ENCODE measurements at places on chromosomes 6 and 20.

DNA sequence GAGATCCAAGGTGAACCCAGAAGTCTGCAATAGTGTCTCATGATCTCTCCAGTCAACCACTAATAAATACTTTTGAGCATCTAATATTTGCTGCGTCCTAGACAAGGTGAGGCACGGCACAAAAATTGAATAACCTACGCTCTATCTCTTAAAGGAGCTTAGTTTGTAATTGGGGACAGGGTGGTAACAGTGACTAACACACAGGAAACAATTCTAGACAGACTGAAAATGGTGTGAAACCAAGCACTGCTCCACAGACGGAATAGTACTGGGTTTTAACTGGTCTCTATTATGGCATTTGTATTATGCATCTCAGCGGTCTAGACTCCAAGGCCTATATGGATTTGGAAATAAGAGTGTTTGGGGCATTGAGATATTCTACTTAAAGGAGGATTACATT lies 120.1 kb downstream of the CLIC5 start:
- DNase-seq, result no peak

DNA sequence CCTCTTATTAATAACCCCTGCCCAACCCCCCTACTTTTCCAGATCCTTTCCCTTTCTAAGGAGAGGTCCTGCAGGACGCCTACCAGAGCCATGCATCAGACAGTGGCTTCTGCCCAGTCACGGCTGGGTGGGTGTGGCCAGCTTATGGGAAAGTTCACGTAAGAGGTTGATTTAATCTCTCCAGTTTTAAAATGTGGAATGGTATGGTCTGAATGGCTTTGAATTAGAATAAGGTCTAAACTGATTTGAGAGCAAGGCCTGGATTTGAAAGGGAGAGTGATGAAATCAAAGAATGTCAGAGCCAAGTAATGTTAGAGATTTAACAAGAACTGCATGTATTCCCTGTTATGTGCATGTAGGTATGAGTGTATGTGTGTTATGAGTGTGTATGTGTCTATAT lies 275.7 kb downstream of the PAX1 start:
- DNase-seq, result no peak

- no peak for DNase-seq
Measured at GRCh38 chr6:14693301-14694192, 552.3 kb upstream of the JARID2 start.

- DNase-seq, result no peak
Measured at GRCh38 chr6:153673225-153673624, 365.8 kb upstream of the OPRM1 start.
